ENCODE measurements at places on chromosomes 2 and 18.

GRCh38 chr2:43788646-43789045, 14.8 kb downstream of the DYNC2LI1 start:
- DNase-seq = no peak

- no peak for DNase-seq
Observed at GRCh38 chr2:189959450-189959849, 103.1 kb downstream of the MSTN start.

- no peak for DNase-seq
Observed at GRCh38 chr2:155839991-155840390, 492.5 kb downstream of the NR4A2 start.

GRCh38 chr18:37327063-37327577, 238.5 kb downstream of the CELF4 start:
- DNase-seq = no peak

DNA sequence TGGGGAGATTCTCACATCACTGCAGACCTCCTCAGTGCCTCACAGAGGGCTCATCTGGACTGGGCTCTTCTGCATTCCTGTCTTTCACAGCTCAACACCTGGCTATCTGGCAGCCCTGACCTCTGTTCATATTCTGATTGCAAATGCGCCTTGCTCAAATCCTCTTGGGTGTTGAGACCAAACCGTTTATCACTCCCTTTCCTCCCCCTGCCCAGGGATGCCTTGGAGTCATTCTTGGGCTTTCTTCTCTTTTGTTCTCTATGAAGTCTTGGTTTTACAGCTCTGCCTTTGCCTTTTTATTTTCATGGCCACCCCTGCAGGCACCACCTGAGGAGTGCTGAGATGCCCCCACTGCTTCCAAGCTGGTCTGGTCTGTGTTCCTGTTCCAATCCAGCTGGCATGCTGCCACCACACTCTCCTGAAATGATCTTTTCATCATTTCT, 26.3 kb downstream of the TUBB6 start:
- DNase-seq = no peak

DNA sequence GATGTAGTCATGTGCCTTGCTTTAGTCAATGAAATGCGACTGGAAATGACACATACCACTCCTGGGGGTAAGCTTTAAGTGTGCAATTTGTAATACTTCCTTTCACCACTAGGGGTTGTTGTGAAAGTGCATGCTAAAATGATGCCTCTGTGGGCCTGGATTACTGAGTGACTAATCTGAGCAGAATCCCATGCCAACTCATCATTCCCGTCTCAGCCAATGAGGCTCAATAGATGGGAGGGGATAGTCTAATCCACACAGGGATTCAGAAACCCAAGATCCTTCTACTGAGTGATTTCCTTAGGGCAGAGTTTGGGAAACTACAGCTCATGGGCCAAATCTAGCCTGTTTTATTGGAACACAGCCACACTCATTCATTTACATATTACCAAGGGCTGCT, 54.0 kb downstream of the HRH4 start:
- no peak for DNase-seq

DNA sequence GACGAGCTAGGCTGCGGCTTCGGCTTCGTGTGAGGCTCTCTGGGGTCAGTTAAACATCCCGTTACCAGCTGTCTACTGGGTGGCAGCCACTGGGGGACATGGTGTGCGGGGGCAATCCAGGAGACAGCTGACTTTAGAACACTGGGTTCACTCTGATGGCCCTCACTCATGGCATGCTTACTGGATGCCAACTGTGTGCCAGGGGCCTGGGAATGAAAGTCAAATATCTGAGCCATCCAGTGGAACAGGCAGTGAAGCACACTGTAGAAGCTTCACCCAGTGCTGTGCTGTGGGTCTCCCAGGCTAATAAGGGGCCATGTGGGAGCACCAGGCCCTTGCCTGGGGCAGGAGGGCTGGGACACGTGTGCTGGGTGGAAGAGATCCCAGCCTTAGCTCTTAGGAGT, 48.3 kb downstream of the GLI2 start:
- no peak for DNase-seq

DNA sequence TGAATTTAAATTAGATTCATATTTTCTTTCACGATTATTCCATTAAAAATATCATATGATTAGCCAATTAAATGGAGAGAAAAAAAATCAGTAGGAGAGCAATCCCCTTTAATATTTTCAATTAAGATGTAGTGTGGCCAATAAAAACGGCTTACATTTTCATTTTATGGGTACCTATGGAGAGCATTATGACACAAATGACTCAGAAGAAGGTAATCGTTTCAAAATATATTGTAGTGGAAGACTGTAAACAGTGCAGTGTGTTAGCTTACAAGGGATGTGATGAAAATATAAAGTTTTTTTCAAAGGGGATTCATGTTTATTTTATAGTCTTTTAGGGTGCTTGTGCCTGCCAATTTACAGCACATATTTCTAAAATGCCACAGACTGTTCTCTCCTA, 1507.4 kb upstream of the CELF4 start:
- DNase-seq = no peak

- DNase-seq = no peak
Observed at GRCh38 chr2:128371248-128371630, 52.6 kb upstream of the HS6ST1 start.

DNA sequence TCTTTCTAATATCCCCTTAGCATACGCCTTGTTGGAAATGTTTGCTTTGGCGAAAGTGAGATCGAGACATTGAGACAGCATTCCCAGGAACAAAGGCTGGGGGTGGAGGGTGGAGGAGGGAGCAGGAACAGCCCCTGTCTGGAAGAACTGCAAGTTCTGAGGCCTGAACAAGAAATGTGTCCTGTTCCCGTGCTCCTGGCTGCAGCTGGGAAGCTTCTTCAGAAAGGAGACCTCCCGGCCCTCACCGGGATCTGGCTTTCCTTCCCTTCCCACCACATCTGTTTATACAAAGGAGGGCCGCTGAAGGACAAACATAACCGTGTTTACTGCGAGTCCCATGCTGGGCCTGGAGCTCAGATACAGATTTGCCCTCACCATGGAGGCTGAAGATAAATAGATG, 35.9 kb downstream of the AFF3 start:
- no peak for DNase-seq

DNA sequence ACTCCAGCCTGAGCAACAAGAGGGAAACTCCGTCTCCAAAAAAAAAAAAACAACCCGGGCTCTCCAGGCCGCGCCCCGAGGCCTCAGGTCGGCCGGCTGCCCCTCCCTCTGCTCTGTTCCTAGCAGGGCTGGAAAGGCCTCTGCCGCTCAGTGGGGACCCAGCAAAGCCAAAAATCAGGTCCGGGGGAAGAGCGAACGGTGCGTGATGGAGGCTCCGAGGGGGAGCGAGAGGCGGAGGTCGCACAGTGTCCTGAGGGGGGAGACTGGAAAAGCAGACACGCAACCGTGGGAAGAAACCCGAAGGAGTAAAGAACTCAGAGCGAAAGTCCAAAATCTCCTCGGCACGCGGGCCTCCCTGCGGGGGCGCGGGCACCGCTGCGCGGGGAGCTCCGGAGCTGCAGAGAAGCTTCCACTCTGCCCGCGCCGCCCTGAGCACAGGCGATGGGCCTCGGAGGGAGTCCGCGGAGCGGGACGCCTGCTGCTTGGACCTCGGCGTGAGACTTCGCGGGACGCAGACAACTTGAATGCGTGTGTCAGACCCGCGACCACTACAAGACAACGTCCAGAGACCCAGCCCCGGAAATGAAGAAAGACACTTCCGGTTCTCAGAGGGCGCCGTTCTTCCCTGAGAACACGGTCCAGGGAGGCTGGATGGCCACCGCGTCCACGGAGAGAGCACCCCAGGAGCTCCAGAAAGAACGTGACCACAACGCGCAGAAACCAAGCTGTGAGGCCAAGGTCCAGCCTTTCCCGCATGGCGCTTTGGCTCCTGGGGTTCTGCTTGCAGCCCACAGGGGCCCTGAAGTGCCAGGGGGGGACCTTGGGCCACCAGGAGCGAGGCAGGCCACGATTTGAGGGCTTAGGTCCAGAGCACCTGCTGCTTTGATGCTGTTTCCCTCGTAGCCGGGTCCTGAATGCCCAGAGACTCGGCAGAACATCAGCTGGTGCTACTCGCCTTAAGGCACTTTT, 219.8 kb downstream of the DPP10 start:
- DNase-seq = no peak

DNA sequence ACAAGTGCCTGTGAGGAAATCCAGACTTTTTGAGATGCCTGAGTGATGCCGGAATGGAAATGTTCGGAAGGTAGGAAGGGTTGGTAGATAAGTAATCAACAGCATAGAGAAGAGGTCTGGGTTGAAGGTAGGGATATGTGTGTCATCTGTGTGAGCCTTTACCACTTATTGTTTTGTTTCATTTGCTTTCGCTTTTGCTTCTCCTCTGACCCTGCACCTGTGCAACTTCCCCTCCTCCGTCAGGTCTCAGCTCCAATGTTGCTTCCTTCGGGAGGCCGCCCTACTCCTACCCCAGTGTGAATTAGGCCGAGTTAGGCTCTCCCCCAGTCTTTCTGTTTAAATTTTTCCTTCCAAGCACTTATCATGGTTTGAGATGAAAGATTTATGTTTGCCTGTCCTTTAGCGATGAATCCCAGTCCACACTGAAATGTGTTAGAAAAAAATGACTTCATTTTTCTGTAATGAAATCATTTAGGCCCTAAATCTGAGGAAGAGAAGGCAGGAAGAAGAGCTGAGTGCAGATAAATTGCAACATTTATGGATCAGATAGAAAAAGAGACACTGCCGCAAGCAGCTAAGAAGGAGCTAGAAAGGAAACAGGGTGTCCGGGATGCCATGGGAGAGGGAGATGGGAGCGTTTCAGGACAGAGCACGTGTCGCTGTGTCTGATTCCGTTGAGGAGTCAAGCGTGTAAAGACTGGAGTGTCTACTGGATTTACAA, 139.6 kb upstream of the PELI1 start:
- no peak for DNase-seq

GRCh38 chr18:2997429-2997828, 15.5 kb downstream of the LPIN2 start:
- no peak for DNase-seq

GRCh38 chr2:127256381-127256780, 36.3 kb upstream of the CYP27C1 start:
- no peak for DNase-seq

DNA sequence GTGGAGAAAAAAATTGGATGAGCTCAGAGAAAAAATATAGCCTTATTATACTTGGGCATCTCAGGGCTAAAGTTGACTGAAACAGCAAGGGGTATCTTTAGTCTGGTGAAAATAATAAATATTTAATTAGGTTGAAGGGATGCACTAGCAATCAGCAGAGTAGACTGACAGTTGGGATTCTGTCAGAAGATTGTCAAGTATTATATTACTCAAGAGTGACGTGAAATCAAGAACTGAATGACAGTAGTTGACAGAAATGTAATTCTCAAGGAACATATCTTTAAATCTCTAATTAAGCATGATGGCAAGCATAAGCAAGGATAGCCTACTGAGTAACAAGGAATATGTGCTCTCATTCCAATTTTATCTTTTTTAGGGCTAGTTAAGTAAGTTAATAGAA, 1301.1 kb downstream of the DSC3 start:
- no peak for DNase-seq

DNA sequence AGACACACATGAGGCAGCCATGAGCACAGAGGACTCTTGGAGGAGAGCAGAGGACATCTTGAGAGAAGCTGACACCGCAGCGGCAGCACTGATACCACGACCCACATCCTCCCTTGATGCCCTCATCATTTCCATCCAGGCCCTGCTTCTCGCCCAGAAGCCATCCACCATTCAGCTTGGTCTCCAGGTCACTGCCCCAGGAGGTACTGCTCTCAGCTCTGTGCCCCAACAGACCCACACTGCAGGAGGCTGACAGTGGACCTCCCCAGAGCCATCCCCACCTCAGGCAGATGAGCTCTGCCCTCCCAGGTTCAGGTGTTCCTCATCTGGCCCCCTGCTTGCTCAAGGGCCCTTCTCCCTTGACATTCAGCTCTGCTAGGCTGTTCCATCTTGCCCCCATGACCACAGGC, 74.9 kb downstream of the ACKR3 start:
- DNase-seq = no peak

DNA sequence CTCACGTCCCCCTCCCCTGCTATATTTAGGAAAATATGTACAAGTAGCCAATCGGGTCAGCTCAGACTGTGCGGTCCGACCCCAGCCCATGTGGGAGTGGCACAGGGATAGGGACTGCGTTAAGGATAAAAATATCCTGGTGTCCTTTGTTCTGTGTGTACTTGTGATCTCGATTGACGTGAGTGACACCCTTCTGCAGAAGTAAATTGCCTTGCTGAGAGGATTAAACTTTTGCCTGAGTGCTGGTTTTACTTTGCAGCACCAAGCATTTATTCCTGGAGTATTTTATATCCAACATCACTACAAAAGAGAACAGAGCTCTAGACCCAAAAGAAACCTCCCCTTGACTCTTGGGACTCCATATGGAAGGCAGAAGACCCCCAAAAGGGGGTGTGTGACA, 28.0 kb upstream of the RALBP1 start:
- DNase-seq = no peak

GRCh38 chr2:201444746-201445465, 6.4 kb downstream of the TRAK2 start:
- no peak for DNase-seq

DNA sequence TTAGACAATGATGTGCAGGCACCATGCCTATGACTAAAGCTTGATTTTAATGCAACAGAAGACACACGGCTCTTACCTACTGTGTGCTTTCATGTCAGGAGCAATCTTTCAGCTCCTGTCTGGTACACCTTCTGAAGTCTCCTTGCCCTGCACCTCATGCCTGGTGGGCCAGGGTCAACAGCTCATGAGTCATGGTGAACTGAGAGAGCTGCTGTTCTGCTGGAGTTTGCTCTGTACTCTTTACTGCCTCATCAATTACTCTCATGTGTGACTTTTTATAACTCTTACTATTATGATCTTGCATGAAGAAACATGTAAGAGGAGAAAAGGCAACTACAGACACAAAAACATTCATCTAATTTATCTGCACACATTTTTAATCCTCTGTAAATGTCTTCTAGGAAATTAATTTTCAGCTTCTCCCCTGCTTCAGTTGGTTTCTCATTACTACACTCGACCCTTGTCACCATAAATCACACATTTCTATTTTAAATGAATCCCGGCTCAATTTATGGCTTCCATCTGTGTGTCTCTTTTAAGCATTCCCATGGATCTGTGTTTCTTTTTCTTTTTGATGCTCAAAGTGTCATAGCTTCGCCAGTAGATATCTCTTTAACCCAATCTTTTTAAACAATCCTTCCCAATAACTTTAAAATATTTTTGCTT, 9.7 kb downstream of the SERPINB7 start:
- DNase-seq = no peak

GRCh38 chr2:18763338-18763737, 174.0 kb upstream of the NT5C1B start:
- DNase-seq = no peak

DNA sequence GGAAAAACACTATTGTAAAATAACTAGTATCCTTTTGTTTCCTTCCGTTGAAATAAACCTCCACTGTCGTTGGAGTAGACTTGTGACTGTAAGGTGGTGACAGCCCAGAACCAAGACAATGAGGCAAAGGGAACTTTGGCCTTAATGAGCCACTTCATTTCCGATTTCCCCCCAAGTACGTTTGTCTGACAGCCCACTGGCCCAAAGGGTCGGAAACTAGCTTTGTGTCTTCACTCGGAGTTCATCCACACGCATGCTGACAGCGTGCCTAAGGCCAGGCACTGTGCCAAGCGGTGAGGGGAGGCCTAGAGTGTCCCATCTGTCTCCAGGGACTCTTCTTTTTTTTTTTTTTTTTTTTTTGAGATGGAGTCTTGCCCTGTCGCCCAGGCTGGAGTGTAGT, 21.0 kb downstream of the HJURP start:
- no peak for DNase-seq

Data from activated CD4-positive, alpha-beta T cell treated with anti-CD3 and anti-CD28 coated beads for 24 hours (primary cell).